ENCODE measurements at places on chromosomes 1 and 21.

DNA sequence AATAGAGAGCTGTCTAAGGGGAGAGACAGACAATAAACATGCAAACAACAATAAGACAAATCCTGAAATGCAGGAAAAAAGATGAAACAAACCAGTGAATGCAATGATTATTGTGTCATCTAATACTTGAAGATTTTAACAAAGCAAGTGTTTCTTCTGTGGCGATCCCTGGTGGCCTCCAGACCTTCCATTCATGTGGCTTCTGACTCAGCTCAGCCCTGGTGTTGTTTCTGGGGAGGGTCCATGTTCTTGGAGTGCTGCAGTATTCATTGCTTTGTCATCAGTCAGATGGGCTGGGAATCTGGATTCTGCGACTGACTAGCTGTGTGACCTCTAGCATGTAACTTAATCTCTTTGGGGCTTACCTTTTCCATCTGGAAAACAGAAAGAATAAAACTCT, 1.5 kb upstream of the C2CD4D start:
- no peak for DNase-seq

GRCh38 chr1:228902781-228903433, 167.6 kb downstream of the RHOU start:
- peak; percentile 51 for DNase-seq

DNA sequence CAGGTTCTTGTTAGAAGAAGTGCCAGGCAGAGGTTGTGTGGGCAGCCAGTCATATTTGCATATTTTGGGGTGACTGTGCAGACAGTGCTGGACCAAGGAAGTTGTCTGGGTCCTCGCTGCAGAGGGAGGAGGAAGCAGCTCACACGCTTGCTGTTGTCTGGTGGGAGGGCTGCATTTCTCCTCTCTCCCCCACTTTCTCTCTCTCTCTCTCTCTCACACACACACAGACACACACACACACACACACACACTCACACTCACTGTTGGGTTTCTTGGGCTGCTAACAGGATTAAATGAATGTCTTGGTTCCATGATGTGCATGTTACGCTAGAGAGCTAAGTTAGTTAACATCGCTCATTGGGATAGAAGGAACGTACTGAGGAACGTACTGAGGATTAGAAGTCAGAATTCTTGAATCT, 72.9 kb downstream of the AGPAT3 start:
- DNase-seq: no peak

DNA sequence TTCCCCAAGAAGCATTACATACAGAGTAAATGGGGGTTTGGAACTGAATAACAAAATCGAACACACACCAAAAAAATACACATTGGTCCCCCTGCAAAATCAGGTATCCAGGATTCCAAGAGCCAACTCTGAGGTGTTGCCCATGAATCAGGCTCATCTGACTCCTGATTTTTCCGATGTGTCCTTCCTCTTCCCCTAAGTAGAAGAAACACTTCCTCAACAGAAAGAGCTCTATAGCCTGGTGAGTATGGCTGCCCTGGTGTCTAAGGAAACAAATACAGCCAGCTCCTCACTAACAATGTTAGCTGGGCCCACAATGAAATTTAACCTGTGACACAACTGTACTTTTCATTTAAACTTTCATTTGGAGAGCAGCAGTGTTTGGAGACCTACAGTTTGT, 33.6 kb downstream of the ERI3 start:
- DNase-seq: no peak

GRCh38 chr1:185376840-185377635, 60.0 kb upstream of the IVNS1ABP start:
- no peak for DNase-seq

GRCh38 chr1:90486996-90487395, 230.1 kb downstream of the BARHL2 start:
- DNase-seq: no peak

DNA sequence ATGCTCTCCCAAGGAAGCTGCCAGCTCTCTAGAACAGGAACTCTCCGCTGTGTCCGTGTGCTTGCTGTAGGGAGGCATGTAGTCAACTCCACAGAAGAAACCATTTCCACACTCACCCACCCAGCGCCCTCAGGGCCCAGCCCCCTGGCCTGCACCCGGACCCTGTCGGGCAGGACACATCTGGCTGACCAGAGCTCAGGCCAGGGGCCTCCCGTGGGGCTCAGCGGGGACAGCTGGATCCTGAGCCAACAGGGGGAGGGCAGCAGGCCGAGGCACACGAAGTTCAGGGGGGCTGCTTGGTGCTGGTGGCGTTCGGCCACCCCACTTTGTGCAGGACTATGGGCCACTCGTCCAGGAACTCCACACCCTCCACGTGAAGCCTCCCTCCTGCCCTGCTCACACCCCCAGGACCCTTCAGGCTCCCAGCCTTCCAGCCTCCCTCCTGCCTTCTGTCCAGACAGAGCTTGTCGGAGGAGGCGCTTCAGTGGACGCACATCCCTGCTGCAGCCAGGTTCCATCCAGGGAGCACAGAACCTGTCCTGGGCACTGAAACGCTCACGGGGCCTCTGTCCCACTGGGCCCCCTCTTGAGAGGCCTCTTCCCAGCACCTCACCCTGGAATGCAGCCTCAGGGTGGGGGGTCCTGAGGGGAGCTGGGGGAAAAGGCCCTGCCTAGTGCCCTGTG, 15.0 kb upstream of the FAAP20 start:
- no peak for DNase-seq

DNA sequence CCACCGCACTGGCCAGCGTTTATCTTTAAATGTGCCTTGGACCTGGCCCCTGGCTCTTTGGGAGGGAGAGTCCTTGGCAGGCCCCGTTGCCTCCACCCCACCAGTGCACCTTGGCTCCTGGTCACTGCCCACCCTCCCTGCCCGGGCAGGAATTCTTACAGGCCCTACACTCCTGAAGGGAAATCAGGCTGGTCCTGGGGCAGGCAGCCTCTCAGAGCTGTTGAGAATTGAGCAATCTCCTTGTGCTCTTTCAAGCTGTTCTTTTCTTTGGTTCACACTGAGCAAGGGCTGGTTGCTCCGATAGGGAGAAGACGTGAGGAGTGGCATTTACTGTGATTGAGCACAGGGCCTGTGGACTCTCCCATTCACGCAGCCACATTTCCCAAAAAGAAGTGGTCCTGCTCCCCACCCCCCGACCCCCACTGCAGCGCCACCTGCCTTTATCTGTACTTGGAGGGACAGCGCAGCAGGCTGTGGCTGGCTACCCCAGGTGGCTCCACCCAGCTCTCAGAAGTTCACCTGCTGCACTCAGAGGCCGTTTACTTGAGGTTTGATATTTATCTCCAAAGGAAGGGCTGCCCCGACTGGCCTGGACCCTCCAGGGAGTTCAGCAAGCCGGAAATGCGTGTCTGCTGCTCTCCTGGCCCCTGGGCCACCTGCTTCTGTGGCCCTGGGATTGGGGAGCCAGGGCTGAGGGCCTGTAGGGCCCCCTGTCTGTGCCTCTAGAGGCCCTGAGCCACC, 47.8 kb downstream of the SKI start:
- DNase-seq: peak; percentile 85

- DNase-seq: no peak
These were observed 32.0 kb downstream of the ACTN2 start for GRCh38 chr1:236718328-236718727.

GRCh38 chr1:29860681-29861080, 624.4 kb downstream of the PTPRU start:
- DNase-seq: no peak

GRCh38 chr1:201686714-201687455, 142.1 kb upstream of the IPO9 start:
- DNase-seq: peak; percentile 85

DNA sequence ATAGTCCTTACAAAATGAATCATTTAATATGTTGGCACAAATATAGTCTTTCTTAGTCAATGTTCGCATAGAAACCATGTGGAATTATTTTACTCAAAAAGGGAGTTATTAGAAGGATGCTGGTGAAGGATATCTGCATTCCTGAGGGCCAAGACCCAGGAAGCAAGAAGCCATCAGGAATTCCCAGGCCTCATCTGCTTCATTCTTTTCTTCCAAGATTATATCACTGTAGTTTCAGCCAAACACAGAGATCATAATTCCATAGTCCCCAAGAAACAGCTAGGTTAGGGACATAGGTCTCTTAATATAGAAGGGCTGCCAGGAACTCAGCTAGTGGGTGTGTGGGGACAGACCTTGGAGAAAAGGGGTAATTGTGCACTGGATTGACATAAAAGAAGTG, 28.6 kb upstream of the DISC1 start:
- DNase-seq: no peak

DNA sequence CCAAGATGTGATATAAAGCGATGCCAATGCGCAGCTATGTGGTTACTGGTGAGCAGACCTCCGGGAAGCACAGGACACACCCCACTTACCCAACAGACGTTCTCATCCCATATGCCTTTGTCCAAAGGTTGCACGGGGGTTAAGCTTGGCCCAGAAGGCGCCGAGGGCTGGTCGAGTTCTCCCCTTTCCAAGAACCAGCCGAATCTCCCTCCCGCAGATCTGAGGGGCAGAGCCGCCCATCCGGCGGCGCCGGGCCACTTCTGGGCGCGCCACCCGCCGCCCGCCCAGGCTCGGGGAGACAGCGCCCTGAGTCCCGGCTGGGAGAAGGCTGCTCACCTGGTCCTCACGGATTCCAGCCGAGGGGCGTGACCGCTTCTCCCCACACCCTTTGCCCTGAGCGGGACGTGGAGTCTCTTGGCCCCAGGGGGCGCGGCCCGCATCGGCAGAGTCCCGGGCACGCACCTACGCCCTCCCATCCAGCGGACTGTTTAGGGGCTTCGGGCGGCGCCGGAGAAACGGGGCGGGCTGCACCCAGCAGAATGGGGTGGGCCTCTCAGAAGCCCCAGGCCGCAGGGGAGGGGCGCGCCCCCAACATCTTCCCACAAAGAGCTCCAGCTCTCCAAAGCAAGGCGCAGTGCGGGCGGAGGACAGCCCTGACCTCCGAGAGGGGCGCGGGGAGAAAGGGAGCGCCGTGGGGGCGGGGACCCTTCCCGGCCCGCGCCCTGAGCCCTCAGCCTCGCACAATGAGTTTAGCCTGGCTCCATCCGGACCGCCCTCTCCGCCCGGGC, 615 bp downstream of the GPR161 start:
- DNase-seq: peak; percentile 75

GRCh38 chr1:44557778-44558177, 116.5 kb downstream of the TMEM53 start:
- no peak for DNase-seq

DNA sequence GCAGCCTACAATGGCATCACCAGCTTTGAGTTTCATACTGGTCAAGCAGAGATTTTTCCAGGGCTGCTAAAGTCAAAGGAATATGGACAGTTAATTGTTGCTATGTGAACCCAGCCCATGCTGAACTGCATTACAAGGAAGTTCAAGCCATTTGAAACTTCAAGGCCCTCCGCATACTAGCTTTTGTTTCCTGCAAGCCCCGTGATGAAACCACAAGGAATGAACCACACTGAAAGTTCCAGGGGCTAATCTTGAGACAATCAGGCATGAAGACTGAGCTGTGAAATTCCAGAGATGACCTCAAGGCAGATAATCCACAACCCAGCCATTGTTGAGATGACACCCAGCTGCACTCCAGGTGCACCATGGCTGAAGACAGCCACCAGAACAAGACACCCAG, 180.8 kb downstream of the C1orf21 start:
- DNase-seq: peak; percentile 42

DNA sequence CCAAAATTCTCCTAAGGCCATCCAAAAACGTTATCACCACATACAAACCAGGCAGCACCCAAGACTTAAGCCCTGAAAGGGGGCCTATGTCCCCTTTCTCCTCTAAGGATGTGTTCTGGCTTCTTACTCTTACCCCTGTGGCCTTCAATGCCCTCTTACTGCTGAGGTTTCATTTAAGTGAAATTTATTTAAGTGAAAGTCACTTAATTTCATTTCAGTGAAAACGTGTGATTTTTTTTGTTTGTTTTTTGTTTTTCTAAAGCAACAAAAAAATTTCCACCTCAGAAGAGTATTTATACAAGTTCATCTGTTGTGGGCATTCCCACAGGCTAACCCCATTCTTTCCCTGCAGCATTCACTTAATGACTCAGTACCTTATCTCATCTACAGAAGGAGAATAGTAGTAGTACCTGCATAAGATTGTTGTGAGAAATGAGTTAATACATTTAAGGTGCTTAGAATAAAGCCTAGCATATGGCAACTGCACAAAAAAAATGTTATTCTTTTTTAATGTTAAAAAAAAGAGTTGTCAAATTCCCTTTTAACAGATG, 220.6 kb downstream of the CHRM3 start:
- no peak for DNase-seq

DNA sequence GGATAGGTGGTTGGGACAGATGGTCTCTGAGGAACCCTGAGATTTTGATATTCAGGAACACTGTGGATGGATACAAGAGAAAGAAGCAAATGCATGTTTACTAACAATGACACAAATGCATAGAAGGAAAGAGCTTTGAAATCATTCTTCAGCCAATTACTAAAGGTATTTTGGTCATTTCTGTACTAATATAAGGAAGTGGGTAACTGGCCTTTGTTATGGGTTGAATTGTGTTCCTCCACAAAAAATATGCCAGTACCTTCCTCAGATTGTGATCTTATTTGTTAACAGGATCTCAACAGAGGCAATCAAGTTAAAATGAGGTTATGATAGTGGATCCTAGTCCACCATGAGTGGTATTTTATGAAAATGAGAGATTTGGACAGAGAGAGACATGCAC, 68.7 kb upstream of the KCNA3 start:
- no peak for DNase-seq

DNA sequence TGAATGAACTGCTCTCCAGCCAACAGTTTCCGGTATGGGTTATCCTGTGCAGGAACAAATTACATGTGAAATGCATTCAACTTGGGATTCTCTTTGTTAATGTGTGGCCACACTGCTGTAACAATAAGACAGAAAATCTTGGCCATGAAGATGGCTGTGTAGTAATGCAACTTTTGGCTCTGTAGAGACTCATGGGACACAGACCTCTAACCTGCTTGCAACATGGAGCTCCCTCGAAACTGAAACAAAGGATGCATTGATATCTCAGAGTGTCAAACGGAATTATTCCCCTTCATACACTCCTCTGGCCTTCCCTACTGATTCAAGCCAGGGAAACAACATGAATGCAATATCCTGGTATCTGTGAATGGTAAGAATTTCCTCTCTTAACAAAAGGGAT, 559.3 kb upstream of the ZRANB2 start:
- no peak for DNase-seq

GRCh38 chr1:4172644-4173599, 272.9 kb upstream of the C1orf174 start:
- no peak for DNase-seq

All from large intestine (tissue), 12 donors.